Effector CD4-positive, alpha-beta T cell (primary cell): ENCODE measurements at places on chromosomes 7 and 10.

GRCh38 chr7:112782498-112782897 lies 7.7 kb downstream of the TMEM168 start:
- DNase-seq, result no peak

GRCh38 chr7:122727354-122727753 lies 24.6 kb upstream of the RNF148 start:
- DNase-seq, result no peak

DNA sequence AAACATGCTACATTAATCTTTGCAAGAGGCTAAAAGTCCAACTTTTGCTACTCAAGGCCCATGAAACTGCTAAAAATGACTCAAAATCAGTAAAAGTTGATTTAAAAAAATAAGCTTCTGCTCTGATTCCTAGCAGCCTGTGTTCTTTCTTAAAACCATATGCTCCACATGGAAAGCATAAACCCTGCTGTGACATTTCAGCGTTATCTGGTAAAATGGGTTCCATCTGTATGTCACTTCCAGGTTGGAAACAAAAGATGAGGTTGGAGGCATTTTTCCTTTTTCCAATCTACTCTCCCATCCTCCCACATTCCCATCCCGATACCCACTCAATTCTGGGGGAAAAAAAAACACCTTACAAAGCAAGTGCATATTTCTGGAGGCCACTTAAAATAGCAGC lies 439.5 kb downstream of the NEBL start:
- DNase-seq, result no peak

DNA sequence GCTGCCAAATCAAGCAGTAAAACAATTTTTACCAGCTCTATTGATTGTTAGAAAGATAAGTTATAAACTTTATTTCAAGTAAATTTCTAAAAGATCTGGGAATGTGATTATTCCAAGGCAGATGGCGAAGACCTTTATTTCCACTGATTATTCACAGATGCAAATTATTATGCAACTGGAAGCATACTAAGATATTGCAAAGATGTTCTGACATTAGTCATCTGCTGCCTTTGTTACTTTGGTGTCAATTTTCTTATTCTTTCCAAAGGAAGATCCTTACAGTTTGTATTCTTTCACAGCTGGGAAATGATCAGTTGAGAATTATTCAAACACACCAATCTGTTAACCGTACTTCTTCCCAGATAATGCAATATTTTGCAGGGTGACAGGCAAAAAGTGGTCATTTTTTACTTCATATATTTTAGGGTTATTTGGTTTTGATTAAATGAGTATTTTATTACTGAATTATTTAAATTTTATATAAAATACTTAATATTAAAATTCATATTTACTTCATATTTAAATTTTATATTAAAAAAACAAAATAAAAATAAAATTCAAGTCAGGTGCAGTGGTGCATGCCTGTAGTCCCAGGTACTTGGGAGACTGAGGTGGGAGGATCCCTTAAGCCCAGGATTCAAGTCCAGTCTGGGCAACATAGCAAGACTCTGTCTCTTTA lies 171.3 kb downstream of the FZD1 start:
- DNase-seq, result no peak

DNA sequence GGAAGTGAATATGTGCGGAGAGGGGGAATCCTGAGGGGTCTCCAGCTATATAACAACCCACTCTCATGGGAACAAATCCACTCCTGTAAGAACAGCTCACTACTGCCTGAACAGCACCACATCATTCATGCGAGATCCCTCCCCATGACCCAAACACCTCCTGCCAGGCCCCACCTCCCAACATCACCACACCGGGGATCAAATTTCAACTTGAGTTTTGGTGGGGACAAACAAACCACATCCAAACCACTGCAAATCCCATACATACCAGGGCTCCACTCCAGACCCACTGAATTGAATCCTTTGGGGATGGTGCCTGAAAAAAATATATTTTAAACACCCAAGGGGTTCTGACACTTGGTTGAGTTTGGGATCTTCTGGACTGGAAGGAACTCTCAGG lies 181.5 kb upstream of the PLXNA4 start:
- no peak for DNase-seq

GRCh38 chr10:65891073-65891981 lies 1034.5 kb upstream of the LRRTM3 start:
- DNase-seq, result no peak

GRCh38 chr10:4069491-4069890 lies 284.5 kb upstream of the KLF6 start:
- DNase-seq, result no peak

- DNase-seq, result no peak
These were observed 187.8 kb downstream of the PARD3 start for GRCh38 chr10:34627331-34627730.

- no peak for DNase-seq
These were observed 117.3 kb downstream of the FANK1 start for GRCh38 chr10:126013489-126014281.

GRCh38 chr10:36195364-36195763 lies 553.3 kb upstream of the FZD8 start:
- no peak for DNase-seq

- DNase-seq, result no peak
These were observed 181.9 kb downstream of the CYP26A1 start for GRCh38 chr10:93255546-93255945.

DNA sequence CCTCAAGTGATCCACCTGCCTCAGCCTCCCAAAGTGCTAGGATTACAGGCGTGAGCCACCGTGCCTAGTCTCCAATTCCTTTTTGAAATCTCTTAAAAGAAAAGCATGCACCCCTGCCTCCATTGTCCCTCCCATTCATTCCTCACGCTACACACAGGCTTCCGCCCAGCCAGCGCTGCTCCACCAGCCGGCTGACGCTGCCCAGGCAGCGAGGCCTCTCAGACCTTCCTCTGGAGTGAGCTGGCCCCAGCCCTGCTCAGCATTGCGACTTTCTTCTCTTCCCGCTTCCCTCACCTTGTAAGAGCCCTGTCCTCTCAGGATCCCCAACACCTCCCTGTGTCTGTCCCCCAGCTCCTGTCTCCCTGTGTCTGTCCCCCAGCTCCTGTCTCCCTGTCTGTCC lies 23.6 kb downstream of the RGS10 start:
- DNase-seq, result no peak

- DNase-seq, result no peak
These were observed 3.2 kb downstream of the CYP51A1 start for GRCh38 chr7:92131093-92131492.

DNA sequence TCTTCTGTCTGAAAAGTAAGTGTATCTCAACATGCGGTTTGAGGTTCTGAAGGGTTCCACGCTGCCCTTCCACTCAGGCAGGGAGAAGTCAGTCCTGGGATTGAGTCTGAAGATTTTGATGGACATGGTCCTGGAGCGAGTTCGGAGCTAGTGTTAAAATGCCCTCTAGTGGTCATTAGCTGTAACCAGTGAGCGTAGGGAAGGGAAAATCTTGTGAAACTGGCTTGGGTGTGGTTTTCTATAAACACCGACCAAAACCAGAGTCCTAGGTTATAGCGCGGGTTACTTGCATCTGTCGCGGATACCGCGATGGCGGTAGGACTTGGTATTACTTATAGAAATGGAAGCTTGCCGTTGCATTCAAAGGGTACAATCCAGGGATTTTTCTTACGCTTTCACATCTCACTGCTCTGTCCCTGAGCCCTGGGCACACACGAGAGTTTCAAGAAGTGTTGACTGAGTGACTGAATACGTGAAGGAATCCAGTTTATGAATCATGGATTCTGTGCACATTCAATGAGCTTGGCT lies 348.2 kb upstream of the C7orf33 start:
- DNase-seq, result no peak

DNA sequence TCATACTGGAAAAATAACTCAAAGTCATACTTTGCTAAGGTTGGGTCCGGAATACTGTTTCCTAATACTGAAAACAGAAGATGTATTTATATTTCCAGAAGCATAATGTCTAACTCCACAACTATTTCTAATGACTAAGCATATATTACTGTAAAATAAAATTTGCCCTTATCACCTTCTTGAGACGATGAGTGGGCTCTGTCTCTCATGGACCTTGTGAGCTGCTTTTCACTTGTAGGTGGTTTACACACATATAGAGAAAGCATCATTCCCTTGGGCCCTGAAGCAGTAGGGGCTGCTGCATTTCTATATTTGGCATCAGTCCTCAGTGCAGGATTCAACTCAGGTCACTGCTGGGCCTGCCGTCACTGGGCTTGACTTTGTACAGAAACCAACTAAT lies 10.7 kb upstream of the FAM13C start:
- no peak for DNase-seq

GRCh38 chr10:77496941-77497420 lies 140.6 kb downstream of the KCNMA1 start:
- DNase-seq, result no peak

GRCh38 chr10:31268444-31269303 lies 50.3 kb upstream of the ZEB1 start:
- DNase-seq, result no peak

DNA sequence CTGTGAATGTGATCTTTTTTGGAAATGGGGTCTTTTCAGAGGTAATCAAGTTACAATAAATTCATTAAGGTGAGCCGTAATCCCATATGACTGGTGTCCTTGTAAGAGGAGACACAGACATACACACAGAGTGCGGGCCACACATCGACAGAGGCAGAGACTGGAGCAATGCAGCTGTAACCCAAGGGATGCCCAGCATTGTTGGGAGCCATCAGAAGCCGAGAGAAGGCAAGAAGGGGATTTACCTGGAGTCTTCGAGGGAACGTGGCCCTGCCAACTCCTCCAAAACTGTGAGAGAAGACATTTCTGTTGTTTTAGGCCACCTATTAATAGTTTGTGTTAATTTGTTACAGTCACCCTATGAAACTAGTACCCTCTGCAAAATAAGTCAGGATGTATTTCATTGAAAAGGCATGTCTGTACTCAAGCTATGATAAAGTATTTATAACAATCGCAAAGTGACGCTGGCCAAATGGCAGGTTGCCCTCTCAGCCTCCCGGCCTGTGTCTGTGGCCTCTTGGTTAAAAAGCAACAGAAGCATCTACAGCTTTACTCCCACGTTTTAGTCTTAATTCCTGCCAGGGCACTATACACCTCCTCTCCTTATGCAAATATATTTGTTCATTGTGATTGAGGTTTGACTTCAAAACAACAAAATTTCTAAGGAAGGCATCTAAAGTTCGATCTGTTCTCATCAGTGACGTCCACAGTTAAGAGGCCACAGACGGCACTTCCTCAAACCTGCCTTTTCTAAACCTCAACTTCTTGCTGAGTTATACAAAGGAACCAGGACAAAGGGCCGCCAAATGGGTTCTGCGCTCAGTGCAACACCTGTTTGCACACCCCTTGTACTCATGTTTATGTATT lies 46.8 kb downstream of the HIPK2 start:
- peak; percentile 26 for DNase-seq

DNA sequence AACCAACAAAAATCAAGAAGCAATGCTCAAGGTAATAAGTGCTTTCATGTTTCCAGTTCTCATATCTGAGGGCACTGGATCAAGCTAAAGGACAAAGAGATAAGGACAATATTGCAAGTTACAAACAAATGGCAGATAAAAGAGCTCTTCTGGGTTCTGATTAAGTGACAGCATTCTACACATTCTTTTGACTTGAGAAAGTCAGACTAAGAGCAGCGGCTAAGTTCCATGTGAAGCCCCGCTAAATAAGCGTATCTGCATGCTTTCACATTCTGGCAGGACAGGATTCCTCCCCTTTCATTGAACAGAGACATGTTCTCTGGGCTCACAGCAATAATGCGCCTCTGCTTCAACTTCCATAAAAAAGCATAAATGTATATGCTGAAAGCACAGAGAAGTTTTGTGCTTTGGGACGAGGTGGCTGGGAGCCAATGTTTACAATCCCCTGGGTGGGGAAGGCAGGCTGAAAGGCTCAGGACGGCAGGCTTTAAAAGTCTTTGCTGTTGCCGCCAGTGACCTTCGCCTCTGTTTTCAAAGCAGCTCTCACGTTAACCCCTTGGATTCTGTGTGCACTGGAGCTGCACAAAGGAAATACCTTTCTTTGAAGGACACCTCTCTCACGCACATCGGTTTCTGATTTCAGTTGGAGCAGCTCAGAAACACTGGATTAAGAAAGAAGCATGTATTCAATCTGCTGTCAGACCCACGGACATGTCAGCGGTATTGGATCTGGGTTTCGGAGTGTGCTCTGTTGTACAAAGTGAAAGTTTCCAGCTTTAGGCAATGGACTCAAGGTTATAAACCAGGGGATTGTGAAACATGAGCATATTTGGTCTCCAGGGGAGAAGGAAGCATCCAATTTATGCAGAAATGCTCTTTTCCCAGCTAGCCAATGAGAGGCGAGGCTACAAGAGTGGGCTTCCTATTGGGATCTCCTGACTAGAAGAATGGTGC lies 105.4 kb upstream of the FAM133B start:
- DNase-seq, result no peak

GRCh38 chr10:44958196-44958897 lies 1.3 kb upstream of the RASSF4 start:
- DNase-seq, result no peak

- DNase-seq, result no peak
These were observed 246.9 kb downstream of the AHR start for GRCh38 chr7:17545348-17545747.

GRCh38 chr10:123380491-123381085 lies 226.4 kb downstream of the BUB3 start:
- DNase-seq, result no peak

GRCh38 chr7:130274983-130275591 lies 8.4 kb downstream of the CPA2 start:
- DNase-seq, result no peak

GRCh38 chr10:70162892-70163201 lies 7.5 kb downstream of the SAR1A start:
- no peak for DNase-seq

DNA sequence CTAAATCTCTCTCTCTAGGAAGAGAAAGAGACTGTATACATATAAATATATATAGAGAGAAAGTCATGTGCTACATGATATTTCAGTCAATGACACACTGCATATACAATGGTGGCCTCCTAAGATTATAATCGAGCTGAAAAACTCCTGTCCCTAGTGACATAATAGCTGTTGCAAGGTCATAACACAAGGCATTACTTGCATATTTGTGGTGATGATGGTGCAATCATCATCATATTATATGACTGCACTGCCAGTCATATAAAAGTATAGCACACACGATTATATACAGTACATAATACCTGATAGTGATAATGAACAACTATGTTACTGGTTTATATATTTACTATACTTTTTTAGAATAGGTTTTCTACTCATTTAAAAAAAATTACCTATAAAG lies 316.7 kb downstream of the FGFR2 start:
- DNase-seq, result no peak
